ENCODE measurements at places on chromosomes 12 and 14.
A peak's percentile ranks its signal among the peaks of the same experiment; 100 is the strongest.

DNA sequence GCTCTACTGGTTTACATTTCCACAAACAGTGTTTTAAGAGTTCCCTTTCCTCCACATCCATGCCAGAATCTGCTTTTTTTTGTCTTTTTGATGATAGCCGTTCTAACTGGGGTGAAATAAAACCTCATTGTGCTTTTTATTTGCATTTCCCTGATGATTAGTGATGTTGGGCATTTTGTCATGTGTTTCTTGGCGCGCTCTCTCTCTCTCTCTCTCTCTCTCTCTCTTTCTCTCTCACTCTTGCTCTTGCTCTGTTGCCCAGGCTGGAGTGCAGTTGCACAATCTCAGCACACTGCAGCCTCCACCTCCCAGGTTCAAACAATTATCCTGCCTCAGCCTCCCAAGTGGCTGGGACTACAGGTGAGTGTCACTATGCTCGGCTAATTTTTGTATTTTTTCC, 9.6 kb upstream of the MIS18BP1 start:
- no peak for DNase-seq

- no peak for DNase-seq
These were observed 476.2 kb downstream of the FSCB start for GRCh38 chr14:44030831-44031383.

- DNase-seq: no peak
These were observed 5.9 kb downstream of the ADGRD1 start for GRCh38 chr12:130959632-130960031.

DNA sequence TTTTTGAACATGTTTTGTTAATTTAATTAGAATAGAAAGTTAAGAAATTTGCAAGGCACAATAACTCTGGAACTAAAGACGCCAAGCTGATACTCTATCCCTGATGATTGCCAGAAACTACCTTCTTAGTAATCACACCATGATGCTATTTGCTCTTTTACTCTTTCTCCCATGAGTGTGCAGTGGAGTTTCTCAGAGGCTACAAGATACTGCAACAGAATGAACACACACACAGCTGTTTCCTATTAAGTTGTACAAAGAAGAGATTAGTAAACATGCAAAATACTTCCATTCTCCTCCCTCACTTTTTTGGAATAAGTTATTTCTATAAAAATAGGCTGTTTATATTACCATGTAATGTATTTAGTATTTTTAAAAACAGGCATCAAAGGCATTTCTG, 1367.5 kb downstream of the AACS start:
- no peak for DNase-seq

DNA sequence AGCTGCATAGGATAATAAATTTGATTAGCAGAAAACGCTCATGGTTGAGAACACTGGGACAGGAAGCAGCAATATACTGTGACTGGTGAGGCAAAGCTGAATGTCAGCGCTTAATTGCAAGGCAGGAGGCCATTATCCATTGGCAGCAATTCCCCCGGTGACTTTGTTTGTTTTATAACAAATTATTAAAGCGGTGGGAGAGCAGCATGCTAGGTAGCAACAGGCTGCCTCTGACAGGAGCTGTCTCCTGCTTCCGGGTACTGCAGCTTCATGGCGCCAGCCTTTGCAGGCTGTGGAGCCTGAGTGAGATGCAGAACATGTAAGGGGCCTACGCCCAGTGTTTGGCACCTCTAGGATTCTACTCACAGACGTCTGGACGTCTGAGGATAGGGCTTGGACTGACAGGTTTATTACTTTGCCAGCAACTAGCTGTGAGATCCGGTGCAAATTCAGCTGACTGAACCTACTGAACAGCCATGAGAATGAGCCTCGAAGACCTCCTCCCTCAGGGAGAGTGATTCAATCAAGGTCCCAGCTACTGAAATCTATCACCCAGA, 82.1 kb upstream of the SSTR1 start:
- no peak for DNase-seq

GRCh38 chr12:15712160-15712559, 77.0 kb downstream of the EPS8 start:
- no peak for DNase-seq

DNA sequence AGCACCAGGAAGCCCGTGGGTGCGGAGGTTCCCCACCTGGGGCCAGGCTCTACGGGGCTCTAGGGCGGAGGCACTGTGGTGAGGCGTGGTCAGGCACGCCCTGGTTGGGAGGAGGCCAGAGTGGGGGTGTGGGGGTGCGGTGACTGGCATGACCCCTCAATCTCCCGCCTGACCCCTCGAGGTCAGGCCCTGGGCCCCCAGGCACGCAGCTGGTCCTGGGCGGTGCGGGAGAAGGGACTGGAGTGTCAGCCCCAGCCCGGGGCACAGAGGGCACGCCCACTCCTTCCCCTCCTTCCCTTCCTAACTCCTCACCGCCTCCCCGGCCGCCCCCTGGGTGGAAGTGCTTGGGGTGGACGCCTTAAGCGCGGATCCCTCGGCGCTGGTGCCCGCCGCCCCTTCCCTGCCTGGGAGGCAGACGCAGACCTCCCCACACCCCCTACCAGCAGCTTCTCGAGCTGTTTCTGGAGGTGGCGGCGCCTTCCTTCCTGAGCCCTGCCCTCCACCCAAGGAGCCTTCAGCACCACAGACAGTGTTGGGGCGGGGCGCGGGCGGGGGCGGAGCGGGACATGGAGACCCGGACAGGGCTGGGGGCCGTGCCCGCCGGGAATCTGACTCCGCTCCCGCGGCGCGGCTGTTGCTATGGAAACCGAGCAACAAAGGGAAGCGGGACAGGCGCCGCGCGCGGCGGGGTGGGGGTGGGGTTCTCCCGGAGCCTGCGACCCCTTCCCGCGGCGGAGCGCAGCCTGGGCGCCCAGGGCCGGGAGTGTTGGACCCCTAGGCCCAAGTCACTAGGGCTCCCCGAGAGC, 741 bp upstream of the CRIP2 start:
- peak; percentile 35 for DNase-seq

DNA sequence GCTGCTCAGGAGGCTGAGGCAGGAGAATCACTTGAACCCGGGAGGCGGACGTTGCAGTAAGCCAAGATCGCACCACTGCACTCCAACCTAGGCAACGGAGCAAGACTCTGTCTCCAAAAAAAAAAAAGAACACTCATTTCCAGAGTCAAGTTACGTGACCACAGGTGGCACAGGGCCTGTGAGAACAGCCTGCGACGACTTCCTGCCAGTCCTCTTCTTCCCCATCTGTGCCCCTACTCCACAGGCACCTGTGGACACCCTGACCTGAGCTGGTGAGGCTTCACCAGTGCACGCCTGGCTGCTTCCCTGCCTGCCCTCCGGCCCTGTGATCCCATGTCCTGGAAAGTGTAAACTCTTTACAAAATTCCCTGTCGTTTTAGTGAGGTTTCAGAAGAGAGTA, 77.7 kb downstream of the PPP2R5C start:
- DNase-seq: no peak

DNA sequence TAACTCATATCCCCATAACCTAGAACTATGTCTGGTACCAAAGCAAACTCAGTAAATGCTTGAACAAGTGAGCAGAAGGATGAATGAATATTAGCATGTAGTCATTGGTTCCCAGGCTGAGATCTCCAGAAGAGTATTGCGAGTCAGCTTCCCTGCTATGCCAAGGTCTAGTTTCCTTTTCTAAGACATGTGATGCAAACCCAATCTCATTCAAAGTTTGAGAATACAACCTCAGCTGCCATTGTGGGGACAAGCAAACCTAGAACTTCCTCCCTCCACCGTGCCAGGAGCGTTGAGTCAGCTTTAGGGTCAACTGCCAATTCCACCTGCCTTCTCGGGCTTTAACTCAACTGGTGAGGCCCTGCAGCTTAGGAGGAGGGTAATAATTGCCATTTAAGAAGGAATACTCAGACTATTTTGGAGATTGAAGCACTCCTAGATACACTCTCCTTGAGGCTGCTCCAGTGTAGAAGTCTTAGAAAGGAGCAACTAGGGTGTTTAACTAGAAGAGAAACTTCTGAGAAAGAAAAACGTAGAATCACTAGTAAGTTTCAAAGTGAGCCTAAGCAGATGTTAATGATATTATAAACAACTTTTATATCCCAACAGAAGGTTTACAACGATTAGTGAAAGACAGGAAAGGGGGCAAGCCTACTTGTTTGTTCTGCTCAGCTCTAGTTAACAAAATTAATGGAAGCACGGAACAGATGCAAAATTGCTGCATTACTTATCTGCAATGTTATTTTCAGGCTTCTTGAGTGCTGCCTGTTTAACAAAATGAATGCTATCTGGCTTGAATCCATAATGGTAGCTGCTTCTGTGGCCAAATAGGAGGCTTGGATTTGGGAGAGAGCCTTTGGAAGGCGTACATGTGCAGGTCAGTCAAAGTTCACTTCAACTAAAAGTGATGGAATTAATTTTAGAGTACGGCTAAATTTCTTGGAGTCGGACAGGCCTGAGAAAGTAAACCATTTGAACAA, 96.9 kb downstream of the HELB start:
- DNase-seq: no peak

GRCh38 chr12:80837342-80837978, 100.3 kb downstream of the LIN7A start:
- peak; percentile 52 for DNase-seq

DNA sequence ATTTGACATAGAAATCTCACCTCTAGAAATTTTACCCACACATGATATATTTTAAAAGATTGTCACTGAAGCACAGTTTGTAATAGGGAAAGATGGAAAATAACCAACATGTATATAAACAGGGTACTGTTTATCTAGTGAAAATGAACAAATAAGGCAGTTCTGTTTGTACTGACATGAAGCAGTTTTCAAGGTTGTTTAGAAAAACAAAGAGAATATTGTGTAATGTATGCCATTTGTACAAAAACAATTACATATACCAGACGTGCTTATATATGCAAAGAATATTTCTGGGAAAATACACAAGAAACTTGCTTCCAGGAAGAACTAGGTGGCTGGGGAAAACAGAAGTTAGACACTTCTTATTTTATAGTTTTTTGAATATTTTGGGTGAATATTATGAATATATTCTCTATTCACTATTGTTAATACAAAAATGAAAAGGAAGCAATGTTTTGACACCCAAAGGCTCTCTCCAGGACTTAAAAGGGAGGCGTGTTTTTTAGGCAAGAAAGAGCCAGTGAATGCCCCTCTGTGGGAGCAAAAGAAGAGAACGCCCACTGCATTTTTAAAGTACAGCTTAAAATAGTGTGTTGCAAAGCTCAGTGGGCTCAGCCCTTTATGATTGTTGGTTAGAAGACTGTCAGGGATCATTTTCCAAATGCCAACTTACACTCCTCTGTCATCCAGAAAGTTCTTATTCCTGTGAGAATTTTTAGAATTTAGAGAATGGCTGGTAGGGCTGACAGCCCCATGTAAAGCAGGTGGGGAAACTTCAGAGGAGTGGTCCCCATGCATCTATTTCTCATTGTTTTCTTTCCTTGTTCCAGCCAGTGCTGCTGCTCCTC, 59.6 kb upstream of the FERMT2 start:
- DNase-seq: no peak

GRCh38 chr12:124915239-124916236, 1.1 kb upstream of the UBC start:
- DNase-seq: no peak

DNA sequence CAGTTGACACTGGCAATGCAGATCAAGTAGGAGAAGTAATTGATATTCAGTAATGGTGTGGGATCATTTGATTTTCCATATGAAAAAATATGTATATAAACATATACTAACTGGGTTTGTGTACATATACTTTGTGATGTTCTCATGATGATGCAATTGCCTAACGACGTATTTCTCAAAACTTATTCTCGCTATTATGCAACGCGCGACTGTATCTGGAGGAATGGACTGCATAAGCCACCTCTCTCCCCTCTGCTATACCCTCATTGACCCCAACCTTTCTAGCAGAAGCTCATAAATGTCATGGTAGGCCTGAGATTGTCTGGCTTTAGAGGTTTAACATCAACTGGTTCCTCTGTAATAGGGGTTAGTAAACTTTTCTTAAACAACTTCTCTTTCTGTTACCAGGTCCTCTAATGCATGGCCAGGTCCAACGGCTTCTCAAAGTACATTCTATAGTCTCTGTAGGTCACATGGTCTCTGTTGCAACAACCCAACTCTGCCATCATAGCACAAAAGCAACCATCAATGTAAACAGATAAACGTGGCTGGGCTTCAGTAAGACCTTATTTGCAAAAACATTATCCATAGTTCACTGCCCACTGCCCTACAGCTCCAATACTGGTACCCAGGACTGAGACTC, 59.3 kb downstream of the FOXN3 start:
- no peak for DNase-seq

GRCh38 chr12:24900196-24900595, 48.7 kb downstream of the BCAT1 start:
- DNase-seq: no peak

DNA sequence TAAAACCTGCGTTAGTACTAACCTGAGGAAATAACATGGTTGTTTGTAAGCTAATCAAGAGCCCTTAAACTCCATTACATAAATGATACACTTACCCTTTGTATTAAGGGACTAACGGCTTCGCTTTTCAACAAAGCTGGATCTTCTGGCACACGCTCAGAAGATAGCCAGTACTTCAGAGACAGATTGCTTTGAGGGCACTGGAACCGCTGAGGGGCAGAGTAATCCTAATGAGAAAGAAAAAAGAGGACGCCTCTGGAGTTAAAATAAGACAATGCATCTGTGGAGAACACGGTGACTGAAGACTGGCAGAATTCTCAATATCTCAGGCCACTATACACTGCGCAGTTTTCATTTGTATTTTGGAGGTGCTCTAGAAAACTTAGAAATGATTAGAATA, 1.5 kb upstream of the KTN1 start:
- DNase-seq: no peak

DNA sequence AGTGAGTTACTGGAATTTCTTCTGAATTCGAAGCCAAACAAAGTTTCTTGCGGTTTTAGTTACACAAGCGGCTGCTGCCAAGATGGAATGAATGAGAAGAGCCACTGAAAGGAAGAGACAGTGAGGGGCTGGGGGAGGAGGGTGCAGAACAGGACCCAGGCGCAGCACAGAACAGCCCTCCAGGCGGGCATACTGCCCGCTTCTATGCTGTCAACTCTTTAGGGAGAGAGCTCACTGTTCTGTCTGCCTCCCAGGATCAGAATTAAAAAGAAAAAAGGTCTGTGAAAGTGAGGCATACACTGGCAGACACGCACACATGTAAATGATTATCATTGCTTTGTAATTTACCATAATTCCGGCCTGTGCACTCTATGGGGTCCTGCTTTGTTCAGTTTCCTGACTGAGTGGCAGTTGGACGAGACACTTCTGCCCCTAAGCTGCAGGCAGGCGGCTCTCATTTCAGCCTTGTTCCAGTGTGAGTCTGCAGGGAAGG, 231.6 kb downstream of the CACNA1C start:
- peak; percentile 95 for DNase-seq

DNA sequence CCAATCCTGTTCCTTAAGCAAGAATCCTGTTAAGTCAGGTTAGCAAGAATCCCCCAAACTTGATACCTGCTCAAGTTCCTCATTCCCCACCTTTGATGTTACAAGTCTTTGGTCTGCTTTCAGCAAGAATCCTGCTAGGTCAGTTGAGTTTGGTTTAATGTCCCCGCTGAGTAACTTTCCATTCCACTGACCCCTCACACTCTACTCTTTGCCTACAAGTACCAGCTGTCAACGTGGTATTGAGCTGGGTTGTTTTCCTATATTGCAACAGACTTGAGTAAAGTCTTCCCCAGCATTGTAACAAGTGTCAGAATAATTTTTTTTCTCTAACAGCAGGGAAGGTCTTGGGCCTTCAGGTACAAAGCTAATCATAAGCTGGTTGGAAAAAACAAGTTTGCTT, 6.3 kb downstream of the PPM1H start:
- DNase-seq: no peak
